ENCODE measurements at places on chromosomes 12 and 14. TPM values are rescaled to one million over a fixed set of nuclear protein-coding genes. Genes with fewer than 3 reads are reported as not detected.

Gene TTC6
- 0.38 TPM for total RNA-seq

Gene MGST1
- total RNA-seq = 666 TPM

Gene NANOG
- total RNA-seq = 0.40 TPM

Gene GLT1D1
- 0.13 TPM for total RNA-seq

Gene PLD4
- not detected for total RNA-seq

Gene SCFD1
- total RNA-seq = 93.4 TPM
